CD4-positive, alpha-beta T cell treated with Interferon gamma for 1 hour (primary cell): ENCODE measurements at places on chromosomes 1 and 21.

DNA sequence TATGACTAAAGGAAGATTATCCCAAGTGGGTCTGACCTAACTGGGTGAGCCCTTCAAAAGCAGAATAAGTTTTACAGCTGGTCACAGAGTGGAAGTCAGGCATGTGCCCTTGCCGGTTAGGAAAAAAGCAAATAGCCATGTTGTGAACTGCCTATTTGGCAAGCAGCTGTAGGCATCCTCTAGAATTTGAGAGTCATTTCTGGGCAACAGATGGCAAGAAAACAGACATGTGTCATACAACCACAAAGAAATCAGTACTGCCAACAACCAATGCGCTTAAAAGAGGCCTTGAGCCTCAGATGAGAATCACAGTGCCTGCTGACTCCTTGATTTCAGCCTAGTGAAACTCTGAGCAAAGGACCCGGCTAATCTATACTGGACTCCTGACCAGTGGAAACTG is 26.8 kb downstream of the LRRC53 start:
- DNase-seq: no peak

DNA sequence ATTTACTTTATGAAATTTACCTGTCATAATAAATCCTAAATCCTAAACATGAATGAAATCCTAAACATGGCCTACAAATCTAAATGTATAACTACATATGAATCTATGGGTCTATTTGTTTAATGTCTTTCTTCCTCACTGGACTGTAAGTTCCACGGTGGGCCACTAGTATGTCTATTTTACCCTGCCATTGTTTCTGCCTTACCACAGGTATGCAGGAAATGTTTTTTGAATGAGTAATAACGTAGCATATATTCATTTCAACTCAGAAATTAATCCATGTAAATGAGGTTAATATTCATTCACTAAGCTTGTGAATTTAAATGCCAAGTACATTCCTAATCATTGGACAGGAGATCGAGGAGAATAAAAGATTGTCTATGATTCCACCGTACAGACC is 35.3 kb downstream of the B3GALNT2 start:
- DNase-seq: no peak

GRCh38 chr21:41957991-41958766 is 4.4 kb upstream of the C2CD2 start:
- no peak for DNase-seq

GRCh38 chr1:115677182-115677555 is 35.4 kb downstream of the VANGL1 start:
- DNase-seq: no peak

DNA sequence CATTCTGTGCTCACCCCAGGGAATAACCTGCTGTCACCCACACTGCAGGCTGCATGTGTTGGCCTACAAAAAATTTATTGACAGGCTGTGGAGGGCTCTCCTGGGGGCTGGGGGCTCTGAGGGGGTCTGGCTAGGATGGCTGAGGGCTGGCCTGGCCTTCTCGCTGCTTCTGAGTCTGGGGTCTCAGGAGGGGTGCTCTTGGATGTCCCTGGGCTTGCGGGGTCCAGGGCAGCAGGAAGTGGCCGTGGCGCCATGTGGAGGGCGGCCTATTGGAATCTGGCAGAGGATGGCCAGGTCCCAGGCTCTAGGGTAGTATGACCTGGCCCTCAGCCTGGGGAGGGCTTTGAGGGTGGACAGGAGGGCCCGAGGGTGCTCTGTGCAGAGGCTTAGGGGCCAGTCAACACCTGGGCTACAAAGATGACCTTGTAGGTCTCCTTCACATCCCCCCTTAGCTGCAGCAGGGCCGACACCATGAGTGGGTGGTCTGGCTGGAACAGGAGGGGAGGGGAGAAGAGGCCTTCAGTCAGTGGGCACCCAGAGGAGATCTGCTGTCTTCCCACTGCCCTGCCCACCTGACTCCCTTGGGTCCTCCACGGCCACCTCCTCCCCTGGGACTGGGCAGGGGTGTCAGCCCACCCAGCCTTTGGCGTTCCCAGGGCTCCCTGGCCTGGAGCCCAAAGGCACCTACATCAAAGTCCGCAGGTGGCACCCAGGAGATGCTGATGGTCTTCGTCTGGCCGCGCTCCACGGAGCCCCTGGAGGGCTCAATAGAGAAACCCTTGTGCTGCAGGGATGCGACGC is 3.0 kb upstream of the TMEM52 start:
- no peak for DNase-seq

DNA sequence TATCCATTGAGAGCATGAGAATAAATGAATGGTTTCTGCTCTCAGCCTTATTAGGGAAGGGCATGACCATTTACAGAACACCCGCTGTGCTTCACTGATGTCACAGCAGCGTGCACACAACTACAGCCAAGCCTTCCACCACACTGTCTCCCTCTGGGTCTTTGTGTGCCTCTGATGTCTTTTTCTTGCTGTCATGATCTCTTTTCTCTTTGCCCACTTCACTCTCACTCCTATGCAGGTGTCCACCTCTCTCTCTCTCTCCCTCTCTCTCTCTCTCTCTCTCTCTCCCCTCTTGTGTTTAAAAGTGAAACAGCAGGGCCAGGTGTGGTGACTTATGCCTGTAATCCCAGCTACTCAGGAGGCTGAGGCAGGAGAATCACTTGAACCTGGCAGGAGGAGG is 232.5 kb upstream of the JUN start:
- no peak for DNase-seq

DNA sequence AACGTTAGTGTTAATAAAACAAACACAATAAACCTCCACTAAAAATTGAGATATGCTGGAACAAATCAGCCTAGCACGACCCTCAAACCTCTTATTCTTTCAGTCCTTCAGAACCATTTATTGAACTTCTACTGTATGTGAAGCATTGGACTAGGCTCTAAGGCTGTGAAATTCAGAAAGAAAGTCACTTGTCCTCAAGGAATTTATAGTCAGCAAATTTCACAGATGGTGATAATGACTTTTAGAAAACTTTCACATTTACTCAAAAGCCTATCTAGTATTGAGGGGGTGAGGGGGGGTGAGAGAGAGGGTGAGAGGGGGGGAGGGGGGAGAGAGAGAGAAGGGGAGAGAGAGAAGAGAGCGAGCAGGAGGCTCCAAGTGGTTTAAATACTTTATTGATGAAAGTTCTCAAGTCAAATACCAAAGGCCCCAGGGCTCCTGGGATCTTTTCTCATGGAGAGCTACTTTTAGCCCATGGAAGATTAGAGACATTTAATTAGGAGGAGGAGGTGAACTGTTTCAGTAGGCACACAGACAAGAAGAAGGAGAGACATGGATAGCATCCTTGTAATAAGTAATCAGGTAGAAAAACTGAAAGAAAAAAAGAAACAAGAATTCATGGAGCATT is 66.3 kb upstream of the SSX2IP start:
- no peak for DNase-seq

- DNase-seq: no peak
Observed at GRCh38 chr1:176858433-176858916, 306.0 kb downstream of the ASTN1 start.

- DNase-seq: no peak
Observed at GRCh38 chr1:50989694-50990093, 19.6 kb downstream of the CDKN2C start.

GRCh38 chr1:154744352-154745035 is 125.6 kb downstream of the KCNN3 start:
- no peak for DNase-seq

- no peak for DNase-seq
Observed at GRCh38 chr1:54768093-54768492, 3.8 kb upstream of the PARS2 start.

DNA sequence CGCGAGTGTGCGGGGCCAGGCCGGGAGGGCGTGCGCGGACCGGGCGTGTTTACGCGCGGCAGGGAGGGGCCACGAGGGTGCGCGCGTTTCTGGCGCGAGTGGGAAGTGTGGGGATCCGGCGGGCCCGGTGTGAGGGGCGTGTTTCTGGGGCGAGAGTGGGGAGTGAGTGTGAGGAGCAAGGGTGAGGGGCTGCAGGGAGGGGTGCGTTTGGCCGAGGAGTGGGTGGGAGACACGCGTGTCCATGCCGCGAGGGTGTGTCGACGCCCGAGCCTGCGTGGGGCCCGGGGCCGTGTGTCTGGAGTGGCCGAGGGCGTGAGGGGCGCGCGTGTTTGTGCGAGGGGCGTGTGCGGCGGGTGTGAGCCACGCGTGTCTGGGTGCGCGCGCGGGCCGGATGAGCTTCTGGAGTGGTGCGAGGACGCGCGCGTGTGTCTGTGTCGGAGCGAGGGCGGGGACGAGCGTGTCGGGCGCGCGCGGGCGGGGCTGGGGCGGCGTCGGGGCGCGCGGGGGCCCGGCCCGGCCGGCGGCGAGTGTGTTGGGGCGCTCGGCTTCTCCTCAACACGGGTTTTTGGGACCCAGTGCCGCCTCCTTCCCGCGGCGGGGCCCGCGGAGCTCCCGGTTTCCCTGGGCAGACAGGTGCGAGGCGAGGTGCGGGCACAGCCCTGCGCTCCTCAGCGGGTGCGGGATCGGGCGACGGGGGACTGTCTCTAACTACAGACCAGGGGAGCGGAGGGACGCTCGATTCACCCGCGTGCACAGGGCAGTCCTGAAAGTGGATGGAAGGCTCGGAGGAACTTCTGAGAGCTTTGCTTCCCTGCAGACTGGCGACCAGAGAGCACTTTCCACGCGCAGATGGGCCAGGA is 65.8 kb upstream of the VAMP3 start:
- peak; percentile 53 for DNase-seq

DNA sequence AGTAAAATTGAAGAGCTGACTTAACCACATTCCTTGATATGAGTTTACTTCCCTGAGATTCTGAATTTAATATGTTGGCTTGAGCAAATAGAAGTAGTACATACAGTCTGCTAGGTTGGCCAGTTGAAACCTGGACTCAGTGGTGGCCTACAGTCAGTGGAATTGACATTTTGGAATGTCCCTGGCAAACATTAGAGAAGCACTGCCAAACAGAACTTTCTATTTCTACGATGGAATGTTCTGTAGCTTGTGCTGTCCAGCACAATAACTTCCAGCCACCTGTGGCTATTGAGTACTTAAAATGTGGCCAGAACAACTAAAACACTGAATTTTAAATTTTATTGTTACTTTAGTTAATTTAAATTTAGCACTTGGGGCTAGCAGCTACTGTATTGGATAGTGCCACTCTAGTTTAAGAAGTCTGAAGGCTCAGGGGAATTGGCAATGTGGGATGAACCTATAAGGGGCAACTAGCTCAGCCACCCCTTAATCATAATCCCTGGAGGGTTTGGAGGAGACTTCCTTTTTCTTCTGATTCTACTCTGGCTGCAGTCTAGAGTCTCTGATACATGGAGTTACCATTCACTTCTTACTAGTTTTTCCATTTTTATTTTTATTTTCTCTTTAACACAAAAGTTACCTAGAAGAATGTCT is 10.3 kb upstream of the TEDDM1 start:
- no peak for DNase-seq

DNA sequence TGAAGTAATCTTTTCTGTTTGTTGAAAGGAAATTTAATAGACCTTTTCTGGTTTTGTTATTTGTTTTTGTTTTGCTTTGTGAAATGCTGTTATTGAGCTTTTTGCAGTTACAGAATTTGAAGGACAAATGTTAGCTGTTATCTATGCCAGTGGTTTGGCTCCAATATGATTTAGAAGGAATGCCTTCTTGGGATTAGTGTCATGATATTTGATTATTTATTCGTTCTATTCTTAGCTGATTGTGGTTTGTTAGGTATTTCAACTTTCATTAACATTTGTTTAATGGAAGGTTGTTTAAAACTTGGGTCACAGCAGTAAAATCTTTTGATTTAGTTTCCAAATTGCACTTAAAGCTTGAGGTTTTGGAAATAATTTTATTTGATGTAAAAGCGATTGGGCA is 33.5 kb downstream of the ADGRL2 start:
- no peak for DNase-seq

DNA sequence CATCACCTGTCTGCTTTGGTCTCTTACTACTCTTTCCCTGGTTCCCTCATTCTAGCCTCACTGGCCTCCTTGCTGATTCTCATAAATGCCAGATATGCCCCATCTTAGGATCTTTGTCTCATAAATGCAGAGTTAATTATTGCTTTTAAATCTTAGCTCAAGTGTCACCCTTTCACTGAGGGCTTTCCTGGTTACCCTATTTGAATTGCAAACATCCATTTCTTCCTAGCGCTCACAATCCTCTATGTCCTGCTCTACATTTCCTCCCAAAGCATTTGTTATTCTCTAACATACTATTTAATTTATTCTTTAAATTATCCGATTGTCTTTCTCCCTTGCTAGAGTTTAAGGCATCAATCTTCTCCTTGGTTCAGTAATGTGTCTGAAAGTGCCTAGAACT is 296.5 kb upstream of the ADGRL4 start:
- no peak for DNase-seq

DNA sequence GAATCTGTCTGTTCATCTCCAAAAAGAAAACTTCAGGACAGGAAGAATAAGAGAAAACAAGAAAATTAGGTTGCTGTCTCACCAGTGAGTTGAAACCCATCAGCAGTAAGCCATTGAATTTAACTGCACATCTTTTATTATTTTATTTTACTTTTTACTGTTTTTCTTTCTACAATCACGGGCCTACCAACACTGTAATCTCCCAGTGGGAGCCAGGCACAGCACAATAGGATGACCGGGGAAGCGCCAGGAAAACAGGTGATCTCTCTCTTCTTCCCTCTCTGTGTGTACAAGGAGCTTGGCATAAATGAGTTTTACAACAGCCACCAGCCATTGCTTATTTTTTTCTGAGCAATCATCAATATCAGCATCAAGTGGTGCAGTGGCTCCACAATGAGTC is 113.1 kb upstream of the ESRRG start:
- no peak for DNase-seq

DNA sequence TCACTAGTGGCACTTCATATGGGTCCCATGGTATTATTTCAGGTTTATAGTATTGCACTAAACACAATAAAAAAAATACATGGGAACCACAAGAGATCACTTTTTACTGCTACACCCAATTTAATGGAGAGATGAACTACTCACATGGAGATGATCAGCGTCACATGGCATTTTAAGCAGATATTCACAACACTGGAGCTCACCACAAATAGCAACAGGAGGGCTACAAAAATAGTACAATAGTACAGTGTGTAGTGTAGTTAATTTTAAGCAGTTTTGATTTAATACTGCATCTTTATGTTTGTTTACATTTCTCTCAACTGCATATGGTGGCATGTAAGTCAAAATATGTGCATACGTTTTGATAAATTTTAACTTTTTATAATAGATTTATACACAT is 31.0 kb downstream of the SNX7 start:
- DNase-seq: no peak

GRCh38 chr1:201742955-201743805 is 85.8 kb upstream of the IPO9 start:
- no peak for DNase-seq

GRCh38 chr1:50516056-50516455 is 92.8 kb upstream of the DMRTA2 start:
- DNase-seq: no peak

- no peak for DNase-seq
Observed at GRCh38 chr1:222535455-222535854, 12.4 kb downstream of the HHIPL2 start.

DNA sequence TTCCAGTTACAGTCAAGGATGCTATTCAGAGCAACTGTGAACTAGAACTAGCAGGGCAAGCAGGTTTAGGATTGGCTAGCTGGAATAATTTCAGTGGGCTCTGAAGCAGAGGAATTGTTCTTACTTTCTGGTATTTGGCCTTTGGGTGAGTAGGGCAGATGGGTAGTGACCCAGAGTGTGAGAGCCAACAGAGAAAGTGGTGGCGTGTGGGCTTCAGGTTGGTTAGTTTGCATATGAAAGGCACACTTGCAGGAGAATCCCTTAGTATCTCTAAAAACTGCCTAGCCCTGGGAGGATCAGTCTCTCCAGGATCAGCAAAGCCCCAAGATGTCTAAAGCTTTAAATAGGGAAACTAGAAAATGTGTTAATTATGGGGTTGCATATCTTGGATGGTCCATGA is 67.6 kb upstream of the LRRC8B start:
- no peak for DNase-seq
